Activated T-cell treated with anti-CD3 and anti-CD28 coated beads for 4 hours (primary cell): ENCODE measurements at places on chromosomes 3 and 15.

- DNase-seq: no peak
These were observed 3.2 kb upstream of the GABRG3 start for GRCh38 chr15:26967719-26968269.

GRCh38 chr3:152445212-152445611, 176.5 kb downstream of the MBNL1 start:
- no peak for DNase-seq

- DNase-seq: no peak
These were observed 765.5 kb downstream of the OTOL1 start for GRCh38 chr3:162262129-162262528.

- DNase-seq: no peak
These were observed 120.1 kb upstream of the UBE2E1 start for GRCh38 chr3:23685541-23686258.

DNA sequence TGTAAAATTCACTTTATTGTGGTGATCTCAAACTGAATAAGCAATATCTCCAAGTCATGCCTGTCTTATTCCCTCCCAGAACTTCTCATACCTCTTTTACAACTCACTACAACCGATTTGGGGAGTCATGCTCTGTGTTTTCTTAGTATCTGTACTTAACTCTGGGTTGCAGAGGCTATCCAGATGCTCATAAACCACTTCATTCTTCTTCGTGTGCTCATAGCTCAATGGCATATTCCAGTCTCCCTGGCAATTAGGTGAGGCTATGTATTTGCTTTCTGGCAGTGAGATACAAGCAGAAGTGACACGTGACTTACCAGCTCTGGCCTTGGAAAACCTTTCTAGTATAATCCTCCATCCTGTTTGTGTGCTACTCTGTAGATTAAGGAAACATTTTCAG, 360.9 kb downstream of the ZNF385D start:
- no peak for DNase-seq

GRCh38 chr15:95912280-95912625, 418.2 kb upstream of the NR2F2 start:
- DNase-seq: no peak

DNA sequence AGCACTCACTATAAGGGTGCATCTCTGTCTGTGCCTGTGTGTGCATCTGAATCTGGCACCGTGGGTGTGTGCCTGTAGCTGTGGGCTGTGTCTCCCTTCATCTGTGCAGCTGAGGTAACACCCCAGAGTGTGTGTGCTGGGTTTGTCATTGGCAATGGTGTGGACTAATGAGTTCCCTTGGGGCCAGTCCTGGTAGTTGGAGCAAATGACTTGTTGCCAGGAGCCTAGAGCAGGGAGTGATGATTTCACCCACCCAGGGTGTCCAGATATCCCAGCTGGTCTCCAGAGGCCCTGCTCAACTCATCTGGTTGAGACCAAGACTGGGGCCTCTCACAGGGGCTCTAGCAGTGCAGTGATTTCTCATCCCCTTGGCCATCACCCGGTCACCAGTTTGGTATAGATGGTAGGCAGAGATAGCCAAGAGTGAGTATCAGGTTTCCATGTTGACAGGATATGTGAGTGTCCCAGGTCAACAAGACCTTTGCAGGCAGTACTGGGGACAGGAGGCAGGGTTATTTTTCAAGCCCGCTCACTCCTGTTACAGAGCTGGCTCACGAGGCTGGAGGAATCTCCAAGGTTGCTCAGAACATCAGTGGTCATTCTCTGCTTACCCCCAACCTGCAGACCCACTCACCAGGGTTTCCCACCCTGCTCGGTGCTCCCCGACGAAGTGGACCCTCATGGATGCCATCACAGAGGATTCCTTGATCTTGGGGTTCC, 4.1 kb upstream of the HDAC11 start:
- DNase-seq: no peak
